Tibial artery (tissue), 4 donors: ENCODE measurements at places on chromosomes 6 and 20.

- no peak for DNase-seq
These were observed 13.3 kb downstream of the FRK start for GRCh38 chr6:116047173-116047933.

GRCh38 chr20:13443690-13444089 lies 195.0 kb downstream of the TASP1 start:
- no peak for DNase-seq

GRCh38 chr6:46013639-46014038 lies 2.0 kb downstream of the CLIC5 start:
- no peak for DNase-seq

GRCh38 chr6:113871975-113872374 lies 14.8 kb downstream of the MARCKS start:
- no peak for DNase-seq

GRCh38 chr20:39800111-39800510 lies 838.0 kb downstream of the DHX35 start:
- no peak for DNase-seq

GRCh38 chr20:22472447-22473100 lies 111.8 kb downstream of the FOXA2 start:
- DNase-seq, result no peak

- no peak for DNase-seq
These were observed 4.9 kb downstream of the GLYATL3 start for GRCh38 chr6:49504666-49505065.

- no peak for DNase-seq
These were observed 90.0 kb upstream of the MC3R start for GRCh38 chr20:56158489-56158888.

DNA sequence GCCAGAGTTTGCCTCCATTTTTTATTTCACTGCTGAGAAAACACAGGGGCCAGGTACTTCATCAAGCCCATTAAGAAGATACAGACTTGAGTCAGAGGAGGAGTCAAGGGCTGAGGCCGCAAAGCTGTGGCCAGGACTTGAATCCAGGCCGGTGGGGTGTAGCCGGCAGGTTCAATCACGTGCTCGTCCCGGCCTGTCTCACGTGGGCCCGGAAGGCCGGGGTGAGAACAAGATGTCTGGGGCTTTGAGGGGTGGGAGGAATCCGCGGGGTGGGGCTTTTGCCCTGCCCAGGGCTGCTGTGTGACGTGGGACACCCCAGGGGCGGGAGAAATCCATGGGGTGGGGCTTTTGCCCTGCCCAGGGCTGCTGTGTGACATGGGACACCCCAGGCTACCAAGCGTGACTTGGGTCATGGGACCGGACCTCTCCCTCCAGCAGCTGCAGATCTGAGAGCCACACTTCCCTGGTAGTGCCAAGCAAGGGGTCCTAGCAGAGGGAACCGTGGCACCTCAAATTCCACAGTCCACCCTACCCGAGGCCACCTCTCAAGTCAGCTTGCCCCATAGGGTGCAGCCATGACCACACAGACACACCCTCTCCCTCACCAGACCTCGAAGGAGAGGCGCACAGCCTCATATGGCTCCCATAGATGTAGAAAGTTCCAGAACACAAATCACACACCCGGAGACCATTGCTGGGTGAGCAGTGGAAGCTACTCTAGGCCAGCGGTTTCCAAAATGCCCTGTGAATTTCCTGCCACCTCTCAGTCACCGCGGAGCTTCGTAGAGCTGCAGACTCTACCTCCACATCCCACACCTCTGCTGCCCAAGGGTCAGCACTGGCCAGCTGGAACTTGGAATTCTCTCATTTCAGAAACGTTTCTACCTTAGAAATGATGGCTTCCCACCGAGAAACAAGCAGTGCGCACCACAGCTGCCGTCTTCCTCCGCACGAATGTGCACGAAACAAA lies 156.1 kb downstream of the DLL1 start:
- DNase-seq, result peak; percentile 16

- peak; percentile 49 for DNase-seq
These were observed 87.8 kb downstream of the DHX35 start for GRCh38 chr20:39049684-39050554.

DNA sequence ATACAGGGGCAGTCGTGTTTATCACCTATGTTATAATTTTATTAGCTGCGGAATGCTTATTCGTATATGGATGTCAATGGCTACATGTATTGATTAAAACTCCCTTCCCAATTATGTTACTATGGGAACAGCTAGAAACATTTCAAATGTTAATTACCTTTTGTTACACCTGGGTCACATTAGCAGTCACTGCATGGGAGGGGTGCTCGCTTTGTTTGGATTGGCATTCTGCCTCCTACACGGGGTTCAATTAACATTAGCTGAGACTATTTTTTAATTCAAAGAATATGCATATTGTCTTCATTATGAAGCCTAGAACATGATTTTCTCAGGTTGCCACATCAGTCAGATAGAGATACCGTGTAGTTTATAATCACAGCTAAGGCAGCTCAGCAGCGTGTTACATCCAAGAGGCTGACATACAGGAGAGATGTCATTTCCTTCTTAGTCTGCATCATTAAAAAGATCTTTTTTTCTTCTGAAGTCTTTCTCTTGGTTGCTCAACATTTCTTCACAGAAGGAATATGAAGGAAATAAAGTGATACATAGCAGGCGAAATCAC lies 76.2 kb upstream of the RPS6KA2 start:
- no peak for DNase-seq

DNA sequence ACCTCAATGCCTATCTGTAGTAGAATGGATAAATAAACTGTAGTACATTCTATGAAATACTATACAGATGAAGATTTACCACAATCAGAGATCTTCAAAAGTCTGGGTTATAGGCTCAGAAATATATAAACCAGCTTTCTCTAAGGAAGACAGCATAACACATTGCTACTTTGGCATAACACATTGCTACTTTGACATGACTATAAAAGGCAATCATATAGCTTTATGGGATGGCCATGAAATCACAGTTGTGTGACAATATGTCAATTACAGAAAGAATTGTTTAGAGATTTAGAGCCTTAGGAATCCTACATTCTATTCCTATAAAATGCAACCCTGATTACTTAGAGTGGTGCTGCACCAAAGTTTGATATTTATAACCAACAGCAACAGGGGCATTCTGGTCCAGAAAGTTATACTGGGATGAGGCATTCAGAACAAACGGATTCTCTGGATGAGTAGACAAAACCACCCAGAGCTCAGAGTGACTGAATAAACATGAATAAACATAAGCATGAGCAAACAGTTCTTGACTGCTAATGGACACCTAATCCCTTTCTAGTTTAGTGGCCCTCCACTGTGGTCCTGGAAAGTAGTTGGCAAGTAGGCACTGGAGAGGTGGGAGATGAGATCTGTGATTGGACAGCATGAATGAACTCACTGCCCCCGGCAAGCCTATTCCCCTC lies 12.0 kb downstream of the TTI1 start:
- DNase-seq, result no peak

GRCh38 chr6:165844801-165845364 lies 181.8 kb upstream of the PDE10A start:
- no peak for DNase-seq

DNA sequence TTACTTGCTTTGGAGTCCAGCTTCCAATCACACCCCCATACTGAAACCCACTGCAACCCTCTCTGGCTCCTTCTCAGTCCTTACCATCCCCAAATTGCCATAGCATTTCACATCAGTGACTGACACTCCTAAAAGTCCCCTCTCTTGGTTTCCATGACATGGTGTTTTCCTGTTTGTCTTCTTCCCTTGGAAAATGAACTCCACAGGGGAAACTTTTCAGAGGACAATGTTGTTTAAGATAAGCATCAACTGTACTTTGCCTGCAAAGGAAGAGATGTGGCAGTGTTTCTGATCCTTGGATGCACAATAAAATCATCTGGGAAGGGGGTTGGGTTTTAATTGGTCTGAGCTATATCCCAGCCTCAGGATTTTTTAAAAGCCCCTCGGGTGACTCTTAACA lies 214.9 kb downstream of the HACE1 start:
- no peak for DNase-seq

DNA sequence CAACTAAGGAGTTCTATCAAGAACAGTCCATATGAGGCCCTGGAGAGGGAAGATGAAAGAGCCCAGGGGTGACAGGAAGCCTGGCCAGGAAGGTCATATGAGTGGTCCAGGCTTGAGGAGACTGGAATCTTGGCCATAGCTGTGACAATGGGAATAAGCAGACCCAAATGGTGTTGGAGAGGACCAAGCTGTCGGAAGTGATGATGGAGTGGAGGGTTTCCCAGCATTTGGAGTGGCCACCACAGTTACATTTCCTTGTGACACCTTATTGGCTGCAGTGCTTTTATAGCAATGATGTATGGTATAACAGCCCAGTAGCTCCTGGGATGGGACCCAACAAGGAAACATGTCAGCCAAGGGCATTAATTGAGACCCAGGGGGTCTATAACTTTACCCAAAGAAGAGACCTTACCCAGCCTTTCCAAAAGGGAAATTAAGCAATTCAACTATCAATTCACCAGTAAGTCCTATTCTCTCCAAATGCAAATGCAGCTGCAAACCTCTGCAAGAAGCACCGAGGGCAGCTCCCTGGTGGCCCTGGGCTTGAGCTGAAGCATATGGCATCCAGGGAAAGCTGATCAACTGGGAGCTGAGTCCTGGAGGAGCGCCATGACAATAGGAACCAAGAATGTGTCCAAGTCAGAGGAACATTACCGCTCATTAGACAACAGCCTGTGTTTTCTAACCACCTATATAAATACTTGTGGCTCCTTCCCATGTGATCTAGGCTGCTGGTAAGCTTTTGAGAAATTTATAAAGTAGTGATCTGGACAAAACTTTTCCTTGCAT lies 219.4 kb downstream of the SOD2 start:
- no peak for DNase-seq

GRCh38 chr6:47785182-47785581 lies 3.4 kb downstream of the OPN5 start:
- DNase-seq, result no peak

- no peak for DNase-seq
These were observed 66.8 kb upstream of the NT5E start for GRCh38 chr6:85383042-85383441.

- no peak for DNase-seq
These were observed 48.2 kb upstream of the ASIP start for GRCh38 chr20:34193051-34193450.

DNA sequence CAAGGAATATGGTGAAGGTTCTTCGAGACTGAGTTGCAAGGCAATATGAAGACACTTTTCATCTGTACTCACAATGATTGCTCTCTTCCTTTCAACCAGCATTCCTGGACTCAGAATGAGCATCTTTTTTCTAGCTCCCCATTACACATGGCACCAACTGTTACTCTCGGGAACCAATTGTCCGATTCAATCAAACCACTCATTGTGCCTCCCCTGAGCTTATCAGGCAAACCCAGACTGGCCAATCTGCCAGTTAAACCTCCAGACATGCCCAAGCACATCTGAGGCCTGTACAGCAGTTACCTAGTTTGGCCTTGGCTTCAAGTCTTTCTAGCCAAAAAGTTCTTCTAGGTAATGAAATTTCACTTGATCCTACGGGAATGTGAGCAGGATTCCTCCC lies 164.1 kb downstream of the ID4 start:
- no peak for DNase-seq

- DNase-seq, result no peak
These were observed 200.1 kb downstream of the PREX1 start for GRCh38 chr20:48627737-48628128.

GRCh38 chr6:170174124-170174770 lies 116.6 kb downstream of the DLL1 start:
- peak; percentile 65 for DNase-seq

DNA sequence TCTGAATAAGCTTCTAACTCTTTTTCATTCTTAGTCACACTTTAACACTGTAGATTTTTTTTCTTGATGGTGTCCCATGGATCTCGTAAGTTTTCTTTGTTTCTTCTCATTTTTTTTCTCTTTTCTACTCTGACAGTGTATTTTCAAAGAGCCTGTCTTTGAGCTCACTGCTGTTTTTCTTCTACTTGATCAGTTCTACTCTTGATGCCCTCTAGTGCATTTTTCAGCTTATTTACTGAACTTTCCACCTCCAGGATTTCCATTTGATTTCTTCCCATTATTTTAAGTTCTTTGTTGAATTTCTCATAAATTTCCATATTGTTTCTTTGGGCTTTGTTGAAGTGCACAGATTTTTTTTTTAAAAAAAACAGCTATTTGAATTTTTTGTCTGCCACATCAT lies 2641.1 kb upstream of the DEFB115 start:
- no peak for DNase-seq

DNA sequence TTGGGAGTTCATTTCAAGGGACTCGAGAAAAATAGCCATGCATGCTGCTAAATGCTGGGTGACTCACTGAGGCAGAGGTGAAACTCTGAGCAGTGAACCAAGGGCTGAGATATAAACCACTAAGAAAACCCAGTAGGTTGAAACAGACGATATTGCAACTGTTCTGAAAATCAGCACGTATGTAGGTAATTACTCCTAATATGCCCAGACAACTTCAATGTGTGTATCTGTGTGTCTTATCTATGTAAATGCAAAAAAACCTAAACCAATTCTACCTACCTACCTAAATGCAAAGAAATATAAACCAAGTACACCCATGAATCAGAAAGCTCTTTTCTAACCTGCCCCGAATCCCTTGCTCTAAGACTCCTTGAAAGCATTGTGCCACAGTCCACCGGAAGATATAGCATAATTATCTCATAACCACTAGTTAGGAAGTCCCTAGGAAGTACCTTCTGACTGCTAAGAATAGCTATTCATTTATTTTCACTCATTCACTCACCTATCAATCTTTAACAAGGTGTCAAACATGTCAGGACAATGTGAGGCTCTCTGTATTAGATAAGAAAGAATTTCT lies 458.7 kb upstream of the RUNX2 start:
- no peak for DNase-seq

GRCh38 chr6:121205569-121205968 lies 128.7 kb downstream of the TBC1D32 start:
- no peak for DNase-seq
